ENCODE measurements at places on chromosomes 2 and 18.

- no peak for DNase-seq
These were observed 139.3 kb downstream of the ASXL3 start for GRCh38 chr18:33717339-33717738.

- DNase-seq = no peak
These were observed 208.0 kb downstream of the C1D start for GRCh38 chr2:67854798-67855197.

DNA sequence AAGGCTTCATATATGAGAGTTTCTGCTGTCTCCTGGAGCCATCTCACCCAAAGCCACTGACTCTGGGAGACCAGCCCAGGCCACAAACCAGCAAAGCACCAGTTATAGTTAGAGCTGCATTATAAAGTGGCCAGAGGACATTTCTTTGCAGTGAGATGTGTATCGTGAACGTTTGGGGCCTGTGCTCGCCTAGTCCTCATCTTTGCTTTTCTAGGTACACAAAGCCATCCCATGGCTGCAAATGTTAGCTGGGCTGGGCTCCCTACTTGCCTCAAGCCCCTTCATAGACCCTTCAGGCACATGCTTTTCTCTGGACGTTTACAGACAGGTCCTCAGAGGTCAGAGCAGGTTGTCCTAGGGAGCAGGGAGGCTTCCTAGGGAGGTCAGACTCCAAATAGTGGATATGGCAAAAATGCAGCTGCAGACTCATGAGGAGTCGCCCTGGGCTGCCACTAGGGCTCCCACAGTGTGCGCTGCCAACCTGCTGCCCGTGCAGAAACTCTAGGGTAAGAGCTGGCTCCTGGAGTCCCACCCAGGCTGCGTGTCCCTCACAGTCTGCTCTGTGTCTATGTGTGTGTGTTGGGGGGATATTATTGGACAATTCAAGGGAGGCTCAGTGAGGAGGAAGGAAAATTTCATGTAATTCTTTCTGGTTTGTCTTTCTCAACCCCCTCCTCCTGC lies 141.0 kb downstream of the RPIA start:
- no peak for DNase-seq

DNA sequence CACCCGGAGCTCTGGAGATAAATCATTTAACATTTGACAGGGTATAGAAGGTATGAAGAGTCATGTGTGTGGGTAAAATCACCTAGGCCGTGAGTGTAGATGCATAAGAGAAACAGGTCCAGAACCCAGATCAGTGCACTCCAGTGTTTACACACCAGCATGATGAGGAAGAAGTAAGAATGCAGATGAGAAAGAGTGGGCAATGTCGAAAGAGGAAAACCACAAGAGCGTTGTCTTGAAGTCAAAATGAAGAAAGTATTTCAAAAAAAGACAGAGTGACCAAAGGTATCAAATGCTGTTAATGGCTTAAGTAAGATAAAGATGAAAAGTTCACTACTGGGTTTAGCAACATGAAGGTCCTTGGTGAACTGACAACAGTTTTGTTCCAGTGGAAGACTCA lies 32.0 kb upstream of the PLB1 start:
- no peak for DNase-seq

DNA sequence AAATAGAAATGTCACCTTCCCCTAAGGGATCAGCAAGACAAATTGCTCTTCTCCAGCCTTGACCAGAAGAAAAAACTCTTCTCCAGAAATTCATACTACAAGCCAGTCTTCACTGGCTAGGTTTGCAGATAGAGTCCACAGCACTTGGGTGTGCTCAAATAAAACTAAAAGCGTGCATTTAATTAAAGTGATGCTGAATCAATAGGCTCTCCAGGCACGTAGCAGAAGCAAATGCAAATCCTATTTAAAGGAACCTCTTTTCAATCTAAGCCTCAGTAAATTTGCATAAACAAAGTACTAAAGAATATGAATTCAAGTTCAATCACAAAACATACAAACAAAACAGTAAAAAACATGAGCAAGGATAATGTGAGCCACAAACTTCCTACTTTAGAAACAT lies 744.4 kb upstream of the FANCL start:
- no peak for DNase-seq

- no peak for DNase-seq
These were observed 9.4 kb downstream of the BCL11A start for GRCh38 chr2:60544062-60544461.

- DNase-seq = no peak
These were observed 881.8 kb upstream of the ID2 start for GRCh38 chr2:7800031-7800430.

DNA sequence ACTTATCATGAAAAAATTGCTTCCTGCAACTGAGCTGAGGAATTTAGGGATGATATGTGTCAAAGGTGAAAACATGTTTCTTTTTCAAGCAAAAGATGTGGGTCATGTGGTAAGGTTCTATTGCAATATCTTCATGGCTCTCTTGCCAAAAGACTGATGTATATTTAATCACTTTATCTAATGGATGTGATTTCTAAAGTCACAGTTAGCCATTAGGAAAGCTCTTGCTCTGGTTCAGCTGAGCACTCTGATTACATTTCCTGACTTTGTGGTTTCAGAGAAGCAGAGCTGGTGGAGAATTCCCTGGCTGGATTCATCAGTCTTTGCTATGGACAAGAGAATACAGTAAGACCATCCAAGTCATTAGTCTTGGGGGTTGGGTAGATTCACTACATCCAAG lies 24.4 kb downstream of the SCN9A start:
- no peak for DNase-seq

DNA sequence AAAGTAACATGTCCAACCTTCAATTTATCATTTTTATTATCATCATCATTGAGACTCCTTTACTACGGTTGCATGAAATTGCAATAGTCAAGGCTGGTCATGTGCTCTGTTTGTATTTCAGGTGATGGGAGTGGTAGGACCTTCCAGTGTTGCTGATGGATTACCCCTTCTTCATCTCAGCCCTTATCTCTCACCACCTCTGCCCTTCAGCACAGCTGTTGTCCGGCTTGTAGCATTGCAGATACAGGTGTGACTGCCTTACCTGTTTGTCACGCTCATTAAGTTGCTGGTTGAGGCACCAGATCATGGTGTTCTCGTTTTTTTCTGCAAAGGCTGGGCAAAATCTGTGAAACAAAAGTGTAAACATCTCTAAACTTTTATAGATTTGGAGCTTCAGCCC lies 31.7 kb upstream of the RPE start:
- DNase-seq = no peak

DNA sequence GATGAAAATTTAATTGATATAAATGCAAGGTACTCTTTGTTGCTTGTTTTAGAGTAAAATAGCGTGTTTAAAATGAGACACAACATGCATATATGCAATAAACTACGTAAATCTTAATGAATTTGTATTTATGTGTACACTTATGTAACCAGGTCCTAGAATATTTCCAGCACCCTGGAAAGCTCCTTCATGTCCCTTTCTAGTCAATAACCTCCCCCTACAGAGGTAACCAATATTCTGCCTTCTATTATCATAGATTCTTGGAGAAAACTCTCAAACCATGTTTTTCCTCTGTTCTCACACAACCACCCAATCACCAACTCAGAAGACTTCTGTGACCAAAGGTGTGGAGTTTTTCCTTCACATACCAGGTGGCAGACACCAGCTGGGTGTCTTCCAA lies 79.6 kb upstream of the THUMPD2 start:
- DNase-seq = no peak

GRCh38 chr2:12340164-12340563 lies 376.6 kb upstream of the TRIB2 start:
- DNase-seq = no peak

GRCh38 chr2:62966991-62967390 lies 83.6 kb upstream of the OTX1 start:
- no peak for DNase-seq

DNA sequence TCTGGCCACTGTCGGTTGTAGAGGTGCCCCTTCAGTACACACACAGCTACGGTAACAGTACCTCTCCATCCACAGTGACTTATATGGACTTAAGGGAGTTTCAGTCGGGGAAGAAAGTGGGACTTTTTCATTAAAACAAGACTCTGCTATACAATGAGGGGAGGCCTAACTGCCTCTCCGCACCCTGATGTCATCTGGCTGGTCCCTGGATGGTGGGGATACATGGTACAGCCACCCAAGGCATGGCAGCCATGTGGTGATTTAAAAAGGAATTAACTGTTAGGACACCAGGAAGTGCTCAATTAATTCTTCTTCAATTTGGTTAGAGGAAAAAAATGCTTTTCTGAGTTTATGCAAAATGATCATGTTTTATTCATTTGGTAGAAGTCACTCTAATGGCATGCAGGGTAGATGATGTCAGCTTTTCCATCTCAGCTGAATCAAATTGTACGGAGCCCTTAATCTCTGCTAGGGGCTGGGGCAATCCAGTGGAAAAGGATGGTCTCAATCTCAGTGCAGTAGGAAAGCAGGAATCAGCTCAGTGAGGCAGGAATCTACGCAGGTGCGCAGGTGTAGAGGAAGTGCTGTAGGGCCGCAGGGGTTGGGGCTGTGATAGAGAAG lies 243.9 kb downstream of the PRKCE start:
- DNase-seq = no peak

- no peak for DNase-seq
These were observed 40.1 kb upstream of the NDUFV2 start for GRCh38 chr18:9062418-9062751.

GRCh38 chr18:45951016-45951714 lies 16.0 kb downstream of the EPG5 start:
- no peak for DNase-seq

DNA sequence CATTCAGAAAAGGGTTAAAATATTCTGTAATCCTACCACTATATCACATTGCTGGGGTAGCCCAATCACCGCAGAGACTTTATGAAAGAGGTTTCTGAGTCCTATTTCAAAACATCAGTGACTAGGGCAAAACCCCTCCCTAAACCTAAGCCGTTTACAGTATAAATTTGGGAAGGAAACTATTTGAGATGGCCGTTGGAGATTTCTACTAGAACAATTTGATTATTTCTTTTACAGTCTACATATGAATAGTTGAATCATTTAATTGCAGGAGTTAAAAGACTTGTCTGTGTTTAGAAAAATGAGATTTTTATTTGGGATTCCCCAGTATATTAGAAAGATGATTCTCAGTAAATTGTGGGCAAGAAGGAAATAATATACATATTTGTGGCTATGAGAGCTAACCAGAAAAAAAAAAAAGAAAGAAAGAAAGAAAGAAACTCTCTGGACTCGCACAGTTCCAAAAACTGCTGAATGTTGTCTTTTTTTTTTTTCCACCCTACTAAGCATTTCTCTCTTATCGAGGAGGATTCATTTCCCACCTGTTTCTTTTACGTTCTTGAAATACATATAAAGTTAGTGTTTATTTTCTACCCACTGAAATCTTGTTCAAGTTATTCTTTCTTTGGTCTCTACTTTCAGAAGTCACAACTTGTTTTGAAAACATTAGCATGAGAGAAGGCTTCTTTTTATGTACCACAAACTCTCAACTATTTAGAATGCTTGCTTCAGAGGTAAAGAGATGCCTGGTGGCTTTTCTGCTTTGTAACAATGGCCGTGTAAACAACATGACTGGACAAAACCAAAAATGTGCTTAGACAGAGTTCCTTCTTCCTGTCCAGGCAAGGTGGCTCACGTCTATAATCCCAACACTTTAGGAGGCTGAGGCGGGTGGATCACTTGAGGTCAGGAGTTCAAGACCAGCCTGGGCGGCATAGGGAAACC lies 65.9 kb downstream of the BCL2 start:
- no peak for DNase-seq

DNA sequence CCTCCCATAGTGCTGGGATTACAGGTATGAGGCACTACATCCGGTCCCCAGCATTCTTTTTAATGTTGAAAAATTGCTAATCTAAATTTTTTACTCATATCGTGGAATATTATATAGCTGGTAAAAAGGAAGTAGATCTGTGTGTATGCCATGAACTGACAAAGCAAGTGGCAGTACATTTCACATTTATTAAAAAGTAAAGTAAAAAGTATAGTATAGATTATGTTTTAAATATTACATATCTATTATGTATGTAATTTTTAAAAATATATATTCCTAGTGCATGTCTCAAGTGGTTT lies 25.1 kb downstream of the PLEKHB2 start:
- no peak for DNase-seq

GRCh38 chr18:47151439-47151838 lies 1.1 kb upstream of the HDHD2 start:
- no peak for DNase-seq

GRCh38 chr2:213932-214693 lies 49.7 kb downstream of the SH3YL1 start:
- DNase-seq = no peak

DNA sequence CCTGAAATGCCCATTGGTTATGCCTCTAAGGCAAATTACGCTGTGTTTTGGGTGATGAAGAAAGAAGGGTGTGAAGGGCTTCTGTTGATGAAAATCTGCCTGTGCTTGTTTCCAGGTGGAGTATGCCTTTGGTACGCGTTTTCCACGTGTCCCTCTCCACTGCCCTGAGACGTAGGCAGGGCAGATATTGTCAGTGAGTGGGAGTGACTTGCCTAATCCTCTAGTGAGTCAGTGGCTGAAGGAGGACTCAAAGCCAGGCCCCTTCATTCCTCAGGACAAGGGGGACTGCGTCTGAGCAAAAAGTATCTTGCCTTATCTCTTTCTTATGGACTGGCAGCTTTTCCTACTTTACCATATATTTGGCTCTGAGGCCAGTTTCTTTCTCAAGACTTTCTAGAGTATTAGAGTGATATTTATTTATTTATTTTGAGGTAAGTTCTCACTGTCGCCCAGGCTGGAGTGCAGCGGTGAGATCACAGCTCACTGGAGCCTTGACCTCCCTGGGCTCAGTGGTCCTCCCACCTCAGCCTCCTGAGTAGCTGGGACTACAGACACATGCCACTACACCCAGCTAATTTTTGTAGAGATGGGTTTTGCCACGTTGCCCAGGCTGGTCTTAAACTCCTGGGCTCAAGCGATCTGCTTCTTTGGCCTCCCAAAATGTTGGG lies 10.2 kb downstream of the RALB start:
- DNase-seq = no peak

GRCh38 chr2:137961602-137962001 lies 2.7 kb upstream of the HNMT start:
- no peak for DNase-seq

DNA sequence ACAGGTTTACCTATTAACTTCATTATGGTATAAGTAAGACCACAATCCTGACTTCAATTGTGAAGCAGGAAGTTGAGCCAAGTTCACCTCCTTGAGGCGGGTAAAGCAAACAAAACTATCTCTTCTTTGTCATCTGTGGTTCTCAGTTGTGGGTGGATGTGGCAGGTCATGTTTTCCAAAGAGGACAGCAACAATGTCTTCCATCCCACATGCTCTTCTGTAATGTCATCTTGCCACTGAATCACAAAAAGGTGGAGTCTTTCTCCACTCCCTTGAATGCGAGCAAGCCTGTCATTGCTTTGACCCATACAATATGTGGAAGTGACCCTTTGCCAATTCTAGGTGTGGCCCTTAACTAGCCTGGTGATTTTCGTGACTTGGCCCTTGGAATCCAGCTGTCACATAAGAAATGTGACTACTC lies 98.7 kb downstream of the GRB14 start:
- peak; percentile 22 for DNase-seq

GRCh38 chr2:236155406-236155805 lies 12.8 kb downstream of the GBX2 start:
- no peak for DNase-seq

DNA sequence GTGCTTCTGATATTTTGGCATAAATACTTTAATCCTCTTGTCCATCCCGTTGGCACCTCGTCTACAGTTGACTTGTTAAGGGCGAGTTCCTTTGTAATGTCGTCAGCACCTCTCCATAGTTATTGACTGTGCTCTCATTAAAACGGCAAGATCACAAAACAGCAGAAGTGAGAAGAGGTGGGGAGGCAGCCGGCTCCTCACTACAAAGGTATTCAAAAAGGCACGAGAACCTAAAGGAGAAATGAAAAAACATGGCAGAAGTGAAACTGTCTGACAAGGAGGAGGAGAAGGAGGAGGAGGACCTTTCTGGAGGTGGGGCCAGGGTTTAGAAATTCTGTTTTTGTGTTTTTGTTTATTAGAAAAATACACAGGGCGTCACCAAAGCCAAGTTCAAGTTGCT lies 235.6 kb downstream of the BCL11A start:
- no peak for DNase-seq
